ENCODE measurements at places on chromosomes 1 and 21. TPM values are rescaled to one million over a fixed set of nuclear protein-coding genes. Genes with fewer than 3 reads are reported as not detected.

DNA sequence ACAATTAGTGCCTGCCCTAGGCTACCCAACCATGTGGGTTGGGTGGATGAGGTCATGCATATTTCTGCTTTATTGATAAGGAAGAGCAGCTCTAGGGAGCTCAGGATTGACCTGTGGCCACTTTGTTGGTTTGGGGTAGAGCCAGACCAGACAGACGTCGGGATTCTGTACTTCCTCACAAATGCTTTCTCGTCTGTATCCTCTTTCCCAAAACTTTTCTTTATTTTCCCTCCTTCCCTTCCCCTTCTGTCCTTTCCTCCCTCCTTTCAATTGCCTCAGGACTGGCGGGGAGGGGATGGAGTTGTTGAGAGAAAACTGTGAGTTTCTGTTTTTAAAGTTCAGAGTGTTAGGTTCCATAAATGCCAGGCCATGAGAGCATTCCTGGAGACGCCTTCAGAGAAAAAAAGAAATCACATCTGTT, 68.0 kb downstream of the UCK2 start:
- DNase-seq = no peak

DNA sequence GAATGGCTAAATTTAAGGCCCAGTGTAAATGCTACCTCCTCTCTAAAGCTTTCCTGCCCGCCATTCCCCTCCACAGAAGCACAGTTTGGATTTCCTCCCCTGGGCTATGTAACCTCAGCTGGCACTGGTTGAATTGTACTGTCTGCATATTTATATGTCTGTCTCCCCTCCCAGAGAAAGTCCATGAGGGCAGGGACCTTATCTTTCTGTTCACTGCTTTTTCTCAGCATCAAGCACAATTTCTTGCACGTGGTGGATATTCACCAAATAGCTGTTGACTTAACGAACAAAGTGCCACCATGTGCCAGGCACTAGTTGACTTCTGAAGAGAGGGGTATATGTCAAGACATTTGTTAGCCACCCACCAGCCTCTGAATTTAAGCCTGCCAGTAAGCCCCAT, 9.5 kb upstream of the PDIK1L start:
- DNase-seq = no peak

AUNIP gene
- 1.2 TPM for total RNA-seq

DNA sequence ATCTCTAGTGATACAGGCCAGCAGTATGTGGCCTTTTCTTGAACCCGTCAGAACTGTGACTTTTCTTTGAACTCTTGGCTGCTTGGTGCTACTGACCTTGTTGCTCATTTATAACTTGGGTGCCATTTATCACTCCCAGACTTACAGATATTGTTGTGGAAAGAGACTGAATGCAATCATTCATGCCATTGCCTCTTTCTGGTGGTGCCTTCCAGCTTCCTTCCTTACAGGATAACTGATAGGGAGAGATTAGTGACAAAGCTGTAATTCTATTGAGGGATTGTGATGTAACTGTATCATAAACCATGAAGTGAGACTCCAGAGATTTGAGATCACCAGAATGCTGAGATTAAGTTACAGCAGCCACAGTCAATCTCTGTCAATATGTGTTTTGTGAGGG, 256.5 kb downstream of the USP25 start:
- no peak for DNase-seq

GRCh38 chr21:46079352-46080170, 18.4 kb upstream of the COL6A2 start:
- DNase-seq = peak; percentile 78
